ENCODE measurements at places on chromosomes 2 and 18. TPM values are rescaled to one million over a fixed set of nuclear protein-coding genes. Genes with fewer than 3 reads are reported as not detected.

Gene LONRF2
- 0.54 TPM for total RNA-seq

Gene DSG1
- not detected for total RNA-seq

Gene SERPINB13
- total RNA-seq, result not detected

Gene TTR
- not detected for total RNA-seq

Gene NOSTRIN
- not detected for total RNA-seq

Gene ASXL3
- not detected for total RNA-seq

Gene ANKRD36C
- total RNA-seq, result 78.8 TPM

Gene DHRS9
- 0.12 TPM for total RNA-seq

Gene RAB17
- total RNA-seq, result not detected

Gene FAM228A
- not detected for total RNA-seq

Gene CD8B2
- total RNA-seq, result 0.15 TPM

Gene TSGA10
- total RNA-seq, result 5.9 TPM

Gene ZNF2
- 4.1 TPM for total RNA-seq

Gene SP9
- total RNA-seq, result not detected

Gene KCNK3
- not detected for total RNA-seq

Gene RAPGEF4
- total RNA-seq, result 1.0 TPM

Gene IL18RAP
- total RNA-seq, result 43.4 TPM

Gene LDAH
- total RNA-seq, result 26.8 TPM

All from T-helper 1 cell treated with Interleukin-12 subunit alpha and Interleukin-12 subunit beta and Interleukin-4 antibody, amounts not matched to agents 30 ng/mL and 1 ng/mL, for 36 hours (primary cell).